Astrocyte of the hippocampus (primary cell): ENCODE measurements at places on chromosomes 1 and 21.

GRCh38 chr21:43929217-43929971 is 64.4 kb downstream of the AGPAT3 start:
- DNase-seq: no peak

- no peak for DNase-seq
These were observed 180.0 kb downstream of the TNR start for GRCh38 chr1:175563236-175563895.

- DNase-seq: no peak
These were observed 26.1 kb downstream of the ACOT7 start for GRCh38 chr1:6367381-6368012.

DNA sequence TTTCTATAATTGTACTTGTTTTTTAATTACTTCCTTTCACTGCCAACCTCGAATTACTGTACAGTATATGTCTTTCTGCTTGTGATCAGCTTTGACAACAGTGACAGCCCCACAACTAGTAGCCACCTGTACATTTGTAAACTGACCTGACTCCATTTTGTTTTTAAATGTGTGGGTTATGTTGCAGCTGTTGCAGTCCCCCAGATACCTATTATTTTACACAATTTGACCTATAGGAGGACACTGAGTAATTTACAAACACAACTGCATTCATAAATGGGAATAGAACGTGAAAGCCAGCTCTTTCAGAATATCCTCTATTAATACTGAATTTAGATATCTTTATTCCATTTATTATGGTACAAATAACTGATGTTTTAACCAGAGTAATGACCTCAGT is 2.5 kb upstream of the VAMP3 start:
- no peak for DNase-seq

GRCh38 chr21:34181431-34182039 is 108.2 kb downstream of the MRPS6 start:
- no peak for DNase-seq

DNA sequence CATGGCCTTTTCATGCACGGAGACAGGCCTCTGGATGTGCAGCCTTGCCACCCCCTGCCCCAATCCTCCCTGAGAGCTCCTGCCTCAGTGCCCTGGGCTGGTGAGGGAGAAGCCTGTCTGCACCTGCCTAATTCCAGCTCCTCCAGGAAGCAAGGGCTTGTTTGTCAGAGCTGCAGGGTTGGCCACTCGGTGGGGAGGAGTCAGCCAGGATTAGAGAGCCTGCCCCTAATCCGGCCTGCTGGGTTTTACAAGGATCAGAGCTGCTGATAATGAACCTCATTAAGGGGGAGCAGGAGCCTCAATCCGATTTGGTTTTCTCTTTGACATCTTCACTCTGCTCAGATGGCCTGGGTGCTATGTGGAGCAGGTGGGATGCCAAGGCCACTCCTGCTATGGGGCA is 31.9 kb upstream of the LHX4 start:
- DNase-seq: no peak

DNA sequence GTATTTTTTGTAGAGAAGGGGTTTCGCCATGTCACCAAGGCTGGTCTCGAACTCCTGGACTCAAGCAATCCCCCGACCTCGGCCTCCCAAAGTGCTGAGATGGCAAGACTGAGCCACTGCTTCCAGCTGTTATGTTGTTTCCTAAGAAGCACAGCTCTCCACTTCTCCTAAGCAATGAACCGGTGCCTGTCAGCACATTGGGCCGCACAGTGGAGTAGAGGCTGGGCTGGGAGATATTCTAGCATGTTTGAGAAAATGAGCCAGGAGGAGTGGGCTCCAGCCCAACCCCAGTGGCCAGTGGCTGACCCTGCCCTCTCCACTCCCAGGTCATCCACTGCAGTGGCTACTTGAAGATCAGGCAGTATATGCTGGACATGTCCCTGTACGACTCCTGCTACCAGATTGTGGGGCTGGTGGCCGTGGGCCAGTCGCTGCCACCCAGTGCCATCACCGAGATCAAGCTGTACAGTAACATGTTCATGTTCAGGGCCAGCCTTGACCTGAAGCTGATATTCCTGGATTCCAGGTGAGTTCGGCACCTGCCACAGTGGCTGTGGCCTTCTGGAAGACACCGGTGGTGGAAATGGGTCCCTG is 27.0 kb downstream of the SIM2 start:
- no peak for DNase-seq

- peak; percentile 68 for DNase-seq
These were observed 34.7 kb downstream of the CRB1 start for GRCh38 chr1:197302775-197303174.

DNA sequence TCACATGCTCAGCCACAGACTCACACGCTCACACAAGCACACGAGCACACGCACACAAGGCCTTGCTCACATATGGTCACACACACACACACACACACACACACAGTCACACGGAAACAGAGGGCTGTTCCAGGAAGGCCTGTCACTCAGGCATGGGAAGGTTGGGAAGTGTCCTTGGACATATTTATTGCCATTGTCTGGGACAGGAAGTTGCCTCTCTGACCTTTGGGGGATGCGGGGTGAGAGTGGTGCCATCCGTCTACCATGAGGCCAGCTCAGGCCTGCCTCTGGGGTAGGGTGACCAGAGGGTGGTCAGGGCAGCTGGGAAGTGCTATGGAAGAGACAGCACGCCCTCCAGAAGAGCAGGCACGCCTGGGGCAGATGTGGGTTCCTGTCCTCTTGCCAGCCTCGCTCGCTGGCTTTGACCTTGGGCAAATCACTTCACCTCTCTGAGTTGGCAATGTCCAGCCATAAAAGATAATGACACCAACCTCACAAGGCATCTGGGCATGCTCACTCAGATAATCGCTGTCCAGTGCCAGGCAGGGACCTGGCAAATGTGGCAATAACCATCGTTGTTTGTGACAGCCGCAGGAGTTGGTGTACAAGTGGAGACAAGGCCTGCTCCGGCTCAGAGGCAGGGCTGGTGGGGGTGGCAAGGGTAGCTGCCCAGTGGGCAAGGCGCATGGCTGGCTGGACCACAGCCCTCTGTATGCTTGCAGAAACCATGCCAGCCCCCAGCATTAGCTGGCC is 8.0 kb upstream of the GUCA2A start:
- DNase-seq: no peak

GRCh38 chr1:225888898-225889601 is at the start of gene LEFTY1:
Gene LEFTY1, minus strand, starts transcription at chr1:225889146. Its CDS starts 80 bp downstream, at chr1:225889066.
- DNase-seq: no peak

- no peak for DNase-seq
These were observed 25.1 kb downstream of the TMEM201 start for GRCh38 chr1:9613625-9614299.

DNA sequence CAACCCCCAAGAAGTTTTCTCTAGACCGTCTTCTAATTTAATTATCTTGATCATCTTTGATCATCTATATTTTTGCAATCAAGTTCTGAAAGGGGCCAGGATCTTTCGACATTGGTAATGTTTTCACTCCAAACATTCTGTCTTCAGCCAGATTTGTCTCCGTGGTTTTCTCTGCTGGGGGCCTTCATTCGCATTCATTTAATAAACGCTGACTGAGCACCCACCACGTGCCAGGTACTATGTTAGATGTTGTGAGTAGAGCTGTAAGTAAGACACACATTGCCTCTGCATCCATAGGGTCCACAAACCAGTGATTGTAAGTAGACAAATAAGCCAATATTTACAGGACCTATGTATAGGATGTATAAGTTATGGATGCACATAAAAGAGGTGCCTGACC is 134.5 kb upstream of the MROH9 start:
- peak; percentile 30 for DNase-seq

DNA sequence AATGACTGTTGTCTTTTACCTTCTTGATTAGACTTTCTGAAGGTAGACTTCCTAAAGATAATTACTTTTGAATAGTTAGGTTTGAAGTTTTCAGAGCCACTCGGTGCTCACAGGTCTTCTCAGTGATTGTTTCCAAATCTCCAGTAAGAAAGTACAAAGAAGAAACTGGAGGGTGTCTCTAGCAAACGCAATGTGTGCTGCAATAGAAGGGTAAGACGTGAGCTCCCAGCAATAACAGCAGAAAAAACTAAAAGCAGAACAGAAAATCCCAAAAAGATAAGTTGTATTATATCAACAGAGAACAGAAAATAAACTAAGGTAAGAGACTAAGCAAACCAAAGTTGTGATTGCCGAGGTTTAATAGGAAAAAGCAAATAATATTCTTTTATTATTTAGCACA is 1.8 kb downstream of the CTTNBP2NL start:
- no peak for DNase-seq

- no peak for DNase-seq
These were observed 119.4 kb upstream of the RRP15 start for GRCh38 chr1:218165701-218166114.

GRCh38 chr21:37263827-37264600 is 3.1 kb downstream of the VPS26C start:
- no peak for DNase-seq

- peak; percentile 81 for DNase-seq
These were observed 74.3 kb upstream of the CAPZB start for GRCh38 chr1:19559641-19560040.

GRCh38 chr21:28263974-28264373 is 728.7 kb downstream of the LTN1 start:
- DNase-seq: no peak

- no peak for DNase-seq
These were observed 26.7 kb upstream of the DUSP10 start for GRCh38 chr1:221768444-221769066.

DNA sequence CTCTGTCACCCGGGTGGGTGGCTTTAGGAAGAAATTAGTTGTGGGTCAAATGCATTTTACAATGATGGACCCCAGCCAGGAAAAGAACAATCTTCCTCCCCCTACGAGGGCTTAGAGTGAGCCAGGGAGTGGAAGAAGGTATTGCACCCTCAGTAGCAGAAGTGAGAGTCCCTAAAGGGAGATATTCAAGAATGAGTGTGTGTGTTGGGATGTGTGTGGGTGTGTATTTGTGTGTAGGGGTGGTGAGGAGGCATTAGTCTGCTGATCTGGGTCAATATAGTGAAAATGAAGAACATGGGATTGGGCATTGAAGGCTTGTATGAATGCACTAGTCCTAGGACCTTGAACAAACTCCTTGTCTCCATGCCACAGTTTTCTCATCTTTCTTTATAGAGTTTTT is 85.2 kb upstream of the RUNX1 start:
- DNase-seq: no peak

- DNase-seq: no peak
These were observed 5.7 kb downstream of the MRTO4 start for GRCh38 chr1:19257178-19257914.

DNA sequence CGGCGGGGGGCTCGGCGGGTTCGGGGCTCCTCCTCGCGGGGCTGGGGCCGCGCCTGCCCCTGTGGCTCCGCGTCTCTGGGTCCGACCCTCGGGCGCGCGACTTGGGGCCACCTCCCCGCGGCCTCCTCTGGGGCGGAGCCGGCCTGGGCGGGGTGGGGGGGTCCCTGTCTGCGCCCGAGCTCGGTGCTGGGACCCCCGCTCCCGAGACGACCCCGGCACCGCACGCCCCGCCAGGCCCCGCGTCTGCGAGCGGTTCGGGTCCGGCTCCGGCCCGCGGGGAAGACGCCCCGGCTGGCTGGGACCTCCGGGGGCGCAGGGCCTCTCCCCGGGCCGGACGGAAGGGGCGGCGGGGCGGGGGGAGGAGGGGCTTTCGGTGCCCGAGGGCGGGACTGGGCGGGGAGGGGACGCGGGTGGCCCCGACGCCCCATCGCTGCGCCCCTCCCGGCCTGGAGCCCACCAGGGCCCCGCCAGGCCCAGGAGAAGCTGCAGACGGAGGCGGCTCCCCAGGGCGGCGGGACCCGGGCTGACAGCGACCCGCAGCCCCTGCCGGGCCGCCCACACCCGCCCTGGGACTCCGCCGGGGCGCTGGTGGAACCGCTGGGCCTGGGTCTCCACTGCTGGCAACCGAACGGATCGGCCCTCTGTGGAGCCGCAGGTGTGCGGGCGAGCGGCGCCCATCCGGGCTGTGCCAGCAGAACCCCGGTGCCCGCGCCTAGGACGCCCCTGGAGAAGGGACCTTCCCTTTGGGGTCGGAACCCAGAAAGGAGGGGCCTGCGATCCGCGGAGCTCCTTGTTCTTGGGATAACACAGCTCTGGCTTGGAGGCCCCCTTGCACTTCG is 610 bp downstream of the COL6A2 start:
- peak; percentile 54 for DNase-seq

DNA sequence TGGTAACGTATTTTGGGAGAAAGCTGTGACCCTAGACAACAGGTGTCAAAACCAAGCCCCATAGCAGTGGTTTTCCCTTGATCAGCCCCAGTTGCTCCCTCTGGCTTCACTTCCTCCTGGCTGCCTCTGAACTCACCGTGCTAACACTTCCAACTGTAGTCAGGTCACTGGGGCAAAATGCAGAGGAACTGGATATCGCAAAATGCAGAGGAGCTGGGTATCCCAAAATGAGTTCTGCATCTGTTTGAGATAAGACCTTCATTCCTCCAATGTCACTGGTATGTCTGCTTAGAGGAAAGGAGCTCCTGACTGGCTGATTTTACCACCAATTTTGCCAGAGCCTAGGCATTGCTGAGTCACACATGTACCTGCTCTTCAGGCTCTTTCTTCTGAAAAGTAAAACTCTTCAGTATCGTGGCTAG is 19.6 kb upstream of the TACSTD2 start:
- no peak for DNase-seq

DNA sequence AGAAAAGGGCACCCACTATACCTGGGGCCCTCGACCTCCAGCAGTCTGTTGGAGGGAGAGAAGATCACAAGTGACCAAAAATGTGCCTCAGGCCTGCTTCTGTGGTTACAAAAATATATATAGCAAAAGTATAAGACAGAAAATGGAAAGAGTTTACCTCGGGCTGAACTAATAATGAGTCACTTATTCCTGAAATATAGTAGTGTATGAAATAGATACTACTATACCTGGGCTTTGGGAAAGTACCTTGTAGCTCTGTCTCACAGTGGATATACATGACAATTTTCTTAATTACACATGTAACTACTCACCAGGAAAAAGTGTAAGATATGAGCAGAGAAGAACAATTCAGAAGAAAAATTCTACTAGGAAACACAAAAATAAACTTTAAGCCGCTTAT is 7.3 kb upstream of the APCS start:
- DNase-seq: no peak

GRCh38 chr1:8107897-8108296 is 81.8 kb upstream of the ERRFI1 start:
- DNase-seq: no peak

- no peak for DNase-seq
These were observed 4.9 kb downstream of the RCAN1 start for GRCh38 chr21:34609933-34610549.

DNA sequence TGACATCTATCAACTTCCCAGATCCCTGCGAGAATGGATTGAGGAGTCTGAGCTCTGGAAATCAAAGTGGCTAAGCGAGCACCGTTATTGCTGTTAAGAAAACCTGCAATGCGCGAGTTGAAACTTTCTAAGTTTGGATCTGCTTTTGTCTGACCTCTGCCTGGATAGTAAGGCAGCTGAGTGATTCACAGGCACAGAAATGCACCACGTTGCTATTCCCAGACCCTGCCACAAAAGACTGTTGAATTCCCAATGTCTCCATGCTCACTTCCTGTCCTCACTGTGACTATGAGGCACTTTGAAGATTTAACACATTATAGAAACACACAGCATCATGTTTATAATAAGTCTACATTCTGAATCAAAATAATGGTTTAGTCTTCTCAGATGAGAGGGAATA is 27.1 kb upstream of the CNIH3 start:
- DNase-seq: peak; percentile 53

- no peak for DNase-seq
These were observed 9.2 kb upstream of the EPHA2 start for GRCh38 chr1:16165073-16165364.
